ENCODE measurements at places on chromosomes 16 and 17.

DNA sequence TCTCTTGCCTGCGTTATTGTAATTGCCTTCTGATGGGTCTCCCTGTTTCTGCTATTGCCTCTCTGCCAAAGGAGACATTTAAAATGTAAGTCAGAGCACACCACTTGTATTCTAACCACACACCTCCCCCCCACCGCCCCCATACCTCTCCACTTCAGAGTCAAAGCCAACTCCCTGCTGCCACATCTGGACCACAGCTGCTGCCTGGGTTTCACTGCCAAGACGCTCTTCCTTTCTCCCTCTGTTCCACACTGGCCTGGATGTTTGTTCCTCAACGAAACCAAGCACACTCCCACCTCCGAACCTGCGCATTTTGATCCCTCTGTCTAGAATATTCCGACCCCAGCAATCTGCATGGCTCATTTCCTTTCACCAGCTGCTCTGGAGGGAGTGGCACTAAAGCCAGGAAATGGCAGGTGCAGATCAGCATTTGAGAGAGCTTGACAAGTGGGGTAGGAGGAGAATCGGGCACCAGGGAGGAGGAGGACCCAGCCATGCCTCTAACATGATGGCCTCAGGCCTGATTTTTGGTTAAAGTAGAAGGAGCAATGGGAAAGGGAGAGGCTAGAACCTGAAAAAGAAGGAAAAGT, 92.4 kb upstream of the HS3ST2 start:
- DNase-seq: no peak

GRCh38 chr17:74861662-74862107, 2.0 kb upstream of the GRIN2C start:
- no peak for DNase-seq

DNA sequence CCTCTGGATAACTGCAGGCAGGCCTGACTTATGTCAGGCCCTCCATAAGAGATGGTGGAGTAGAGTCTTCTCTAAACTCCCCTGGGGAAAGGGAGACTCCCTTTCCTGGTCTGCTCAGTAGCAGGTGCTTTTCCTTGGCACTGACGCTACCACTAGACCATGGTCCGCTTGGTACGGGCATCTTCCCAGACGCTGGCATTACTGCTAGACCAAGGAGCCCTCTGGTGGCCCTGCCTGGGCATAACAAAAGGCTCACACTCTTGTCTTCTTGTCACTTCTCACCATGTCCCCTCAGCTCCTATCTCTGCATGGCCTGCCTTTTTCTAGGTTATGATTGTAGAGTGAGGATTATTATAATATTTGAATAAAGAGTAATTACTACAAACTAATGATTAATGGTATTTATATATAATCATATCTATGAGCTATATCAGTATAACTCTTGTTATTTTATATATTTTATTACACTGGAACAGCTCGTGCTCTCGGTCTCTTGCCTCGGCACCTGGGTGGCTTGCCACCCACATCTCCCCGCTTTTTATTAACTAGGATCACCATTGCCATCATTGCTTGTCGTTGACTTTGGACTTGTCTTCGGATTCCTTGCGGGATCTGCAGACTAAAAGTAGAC, 59.8 kb upstream of the ARL4D start:
- no peak for DNase-seq

- DNase-seq: no peak
These were observed 92.9 kb downstream of the GPR139 start for GRCh38 chr16:19980632-19981265.

DNA sequence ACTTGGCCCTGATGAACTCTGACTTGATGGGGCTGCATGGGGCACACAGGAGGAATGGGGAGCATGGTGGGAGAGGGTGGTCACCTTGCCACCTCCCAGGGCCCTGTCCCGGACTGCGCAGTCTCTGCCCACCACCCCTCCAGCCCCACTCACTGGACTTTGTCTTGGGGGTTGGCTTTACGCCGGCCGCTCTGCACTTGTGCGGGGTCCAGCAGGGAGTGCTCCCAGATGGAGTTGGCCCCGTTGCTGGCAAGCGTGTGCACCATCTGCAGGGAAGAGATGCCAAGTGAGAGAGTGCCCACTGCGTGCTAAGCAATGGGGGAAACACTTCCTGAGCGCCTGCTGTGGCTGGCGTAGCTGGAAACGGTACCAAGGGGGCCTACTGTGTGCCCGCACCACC, 6.7 kb downstream of the GIT1 start:
- no peak for DNase-seq

DNA sequence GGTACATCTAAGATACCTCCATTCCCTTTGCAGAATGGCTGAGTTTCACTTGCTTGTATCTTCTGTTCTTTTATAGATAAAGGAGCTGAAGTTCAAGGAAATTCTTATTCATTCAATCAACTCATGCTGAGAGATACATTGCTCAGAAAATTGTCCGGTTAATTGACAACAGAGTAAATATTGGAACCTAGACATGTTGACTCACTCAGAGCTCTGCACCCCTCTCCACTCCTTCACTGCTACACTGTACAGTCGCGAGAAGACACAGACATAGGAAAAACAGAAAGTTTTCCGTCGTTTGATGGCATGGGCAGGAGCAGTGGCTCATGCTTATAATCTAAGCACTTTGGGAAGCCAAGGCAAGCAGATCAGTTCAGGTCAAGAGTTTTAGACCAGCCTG, 690.5 kb upstream of the SOX9 start:
- DNase-seq: no peak

DNA sequence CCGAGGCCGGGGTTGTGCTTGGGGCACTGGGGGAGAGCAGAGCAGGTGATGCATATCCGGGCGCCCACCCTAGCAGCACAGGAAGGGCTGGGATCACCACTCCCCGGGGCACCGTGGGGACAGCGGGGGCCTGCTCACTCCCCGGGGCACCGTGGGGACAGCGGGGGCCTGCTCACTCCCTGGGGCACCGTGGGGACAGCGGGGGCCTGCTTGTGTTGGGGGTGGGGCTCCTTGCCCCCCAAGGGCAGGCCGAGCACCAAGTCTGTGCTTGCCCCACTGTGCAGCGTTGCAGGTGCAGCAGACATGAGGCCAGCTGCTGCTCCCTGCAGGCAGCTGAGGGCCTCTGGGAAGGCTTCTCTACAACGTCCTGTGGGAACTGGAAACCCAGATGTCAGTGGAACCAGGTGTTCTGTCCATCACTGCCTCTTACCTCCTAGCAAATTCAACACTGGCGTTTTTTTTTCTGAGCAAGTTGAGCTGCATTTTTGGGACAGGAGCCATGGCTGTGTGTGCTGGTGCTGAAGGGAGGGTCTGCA, 25.0 kb upstream of the ZNF750 start:
- DNase-seq: no peak

GRCh38 chr16:27646806-27647205, 96.9 kb downstream of the KATNIP start:
- no peak for DNase-seq

- DNase-seq: no peak
These were observed 16.9 kb downstream of the GLIS2 start for GRCh38 chr16:4332623-4333307.

- DNase-seq: no peak
These were observed 21.1 kb downstream of the CDR2 start for GRCh38 chr16:22353191-22353919.

- DNase-seq: no peak
These were observed 76.7 kb upstream of the DOC2B start for GRCh38 chr17:258045-258734.
